HT1080 (cell line): ENCODE measurements at places on chromosomes 5 and 9.

DNA sequence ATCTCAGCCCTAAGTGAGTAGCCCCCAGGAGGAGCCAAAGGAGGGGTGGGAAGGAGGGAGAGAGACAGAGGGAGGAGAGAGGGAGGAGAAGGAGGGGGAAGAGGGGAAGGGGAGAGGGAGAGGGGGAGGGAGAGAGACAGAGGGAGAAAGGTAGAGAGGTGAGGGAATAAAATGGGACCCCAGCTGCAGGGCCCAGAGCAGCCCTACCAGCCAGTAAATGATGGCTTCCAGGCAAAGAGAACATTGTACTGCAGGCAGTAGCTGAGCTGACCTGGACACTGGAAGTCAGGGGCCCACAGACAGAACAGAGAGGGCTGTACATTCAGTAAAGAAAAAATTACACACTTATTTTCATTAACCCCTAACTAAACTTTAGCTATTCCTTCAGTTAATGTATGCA lies 57.8 kb upstream of the GNE start:
- no peak for DNase-seq

GRCh38 chr5:147697380-147697779 lies 85.1 kb downstream of the JAKMIP2 start:
- DNase-seq = no peak

DNA sequence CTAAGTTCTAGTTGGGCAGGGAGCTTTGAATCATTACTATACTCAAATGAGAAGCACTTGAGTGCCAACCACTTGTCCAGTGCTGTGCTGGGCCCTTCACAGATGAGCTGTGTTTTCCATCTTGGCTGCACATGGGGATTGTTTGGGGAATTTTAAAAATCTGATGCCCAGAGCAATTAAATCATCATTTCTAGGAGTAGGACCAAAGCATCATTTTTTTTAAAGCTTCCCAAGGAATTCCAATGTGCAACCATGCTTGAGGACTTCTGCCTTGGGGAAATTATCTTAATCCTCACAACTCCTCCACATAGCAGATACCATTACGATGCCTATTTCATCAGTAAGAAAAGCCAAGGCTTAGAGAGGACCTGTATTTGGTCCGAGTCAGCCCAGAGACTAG lies 131.4 kb downstream of the TMEM174 start:
- DNase-seq = no peak

- peak; percentile 48 for DNase-seq
Observed at GRCh38 chr5:93874080-93874479, 132.7 kb upstream of the POU5F2 start.

DNA sequence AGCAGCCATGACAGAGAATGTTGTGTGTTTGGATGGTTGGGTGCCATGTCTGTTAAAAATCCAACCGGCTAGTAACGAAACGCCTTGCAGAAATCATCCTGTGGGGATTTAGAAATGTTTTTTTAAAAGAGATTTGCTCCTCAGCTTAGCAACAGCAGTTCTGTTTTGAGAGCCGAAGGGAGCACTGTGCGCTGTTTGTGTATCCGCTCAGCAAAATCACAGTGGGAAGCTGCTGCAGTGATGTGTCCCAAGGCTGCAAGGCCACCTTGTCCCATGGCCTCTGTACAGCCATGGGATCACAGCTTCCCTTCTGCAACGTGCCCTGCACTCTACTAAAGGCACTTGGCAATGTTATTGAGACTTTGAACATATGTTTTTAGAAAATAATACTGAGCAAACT lies 40.9 kb downstream of the TRIO start:
- no peak for DNase-seq

GRCh38 chr5:66232275-66232674 lies 88.2 kb downstream of the SREK1 start:
- no peak for DNase-seq

GRCh38 chr9:134061688-134062371 lies 6.0 kb downstream of the BRD3 start:
- no peak for DNase-seq

- DNase-seq = no peak
Observed at GRCh38 chr5:67283988-67284487, 87.4 kb upstream of the CD180 start.

- DNase-seq = no peak
Observed at GRCh38 chr9:7403028-7403389, 396.6 kb downstream of the DMAC1 start.

- no peak for DNase-seq
Observed at GRCh38 chr5:60517094-60517694, 182.8 kb downstream of the DEPDC1B start.

DNA sequence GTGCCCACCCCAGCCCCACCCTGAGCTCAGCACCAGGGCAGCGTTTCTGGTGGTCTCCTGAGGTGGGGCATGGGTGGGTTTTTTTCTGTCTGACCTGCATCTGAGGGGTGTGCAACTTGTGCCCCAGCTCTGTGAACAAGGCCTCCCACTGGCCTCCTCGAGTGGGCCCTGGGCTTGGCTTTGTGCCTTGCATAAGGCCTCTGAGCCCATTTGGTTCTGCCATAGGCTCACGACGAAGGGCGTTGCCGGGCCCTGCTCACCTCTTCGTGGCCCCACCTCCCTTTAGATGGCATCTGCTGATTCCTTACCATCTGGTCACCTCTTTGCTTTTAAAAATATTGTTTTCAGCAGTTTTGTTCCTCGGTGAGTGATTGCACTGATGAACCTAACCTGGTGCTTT lies 127.1 kb upstream of the COL5A1 start:
- no peak for DNase-seq

GRCh38 chr9:21028466-21028865 lies 3.0 kb downstream of the HACD4 start:
- no peak for DNase-seq

- DNase-seq = no peak
Observed at GRCh38 chr5:133252133-133252480, 200.3 kb downstream of the HSPA4 start.

GRCh38 chr9:107294756-107295155 lies 11.7 kb downstream of the RAD23B start:
- no peak for DNase-seq

DNA sequence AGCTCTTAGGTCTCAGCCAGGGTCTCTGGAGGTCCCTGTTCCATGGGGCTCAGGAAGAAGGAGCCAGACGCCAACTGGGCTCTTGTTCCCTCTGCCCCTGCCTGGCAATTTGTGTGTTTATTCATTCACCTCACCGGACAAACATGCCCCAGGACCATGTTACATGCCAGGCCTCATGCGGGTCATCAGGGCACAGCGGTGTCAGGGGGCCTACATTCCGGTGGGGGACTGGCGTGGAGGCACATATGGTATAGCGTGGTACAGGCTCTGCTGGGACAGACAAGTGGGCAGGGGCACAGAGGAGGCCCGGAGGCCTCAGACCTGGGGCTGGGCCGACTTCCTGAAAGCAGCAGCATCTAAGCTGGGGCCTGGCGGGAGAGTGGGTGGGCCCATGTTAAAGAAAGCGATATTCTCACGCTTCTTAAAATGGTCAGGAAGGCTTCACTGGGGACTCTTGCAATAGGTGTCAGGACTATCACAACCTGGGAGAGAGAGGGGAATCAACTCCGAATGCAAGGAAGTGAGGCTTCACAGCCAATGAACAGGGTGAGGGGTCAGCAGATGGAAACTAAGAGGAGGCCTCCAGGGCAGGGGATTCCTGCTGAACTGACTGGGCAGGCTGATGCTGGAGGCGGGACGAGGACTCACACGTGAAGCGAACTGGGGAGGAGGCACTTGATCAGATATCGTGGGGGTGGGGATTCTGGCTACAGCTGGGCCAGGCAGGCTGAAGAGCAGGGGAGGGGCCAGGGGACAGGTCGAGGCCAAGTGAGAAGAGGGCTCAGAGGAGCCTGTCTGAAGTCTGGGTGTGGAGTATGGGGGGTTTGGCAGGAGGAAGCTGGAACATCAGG lies 41.9 kb downstream of the NCS1 start:
- DNase-seq = no peak

DNA sequence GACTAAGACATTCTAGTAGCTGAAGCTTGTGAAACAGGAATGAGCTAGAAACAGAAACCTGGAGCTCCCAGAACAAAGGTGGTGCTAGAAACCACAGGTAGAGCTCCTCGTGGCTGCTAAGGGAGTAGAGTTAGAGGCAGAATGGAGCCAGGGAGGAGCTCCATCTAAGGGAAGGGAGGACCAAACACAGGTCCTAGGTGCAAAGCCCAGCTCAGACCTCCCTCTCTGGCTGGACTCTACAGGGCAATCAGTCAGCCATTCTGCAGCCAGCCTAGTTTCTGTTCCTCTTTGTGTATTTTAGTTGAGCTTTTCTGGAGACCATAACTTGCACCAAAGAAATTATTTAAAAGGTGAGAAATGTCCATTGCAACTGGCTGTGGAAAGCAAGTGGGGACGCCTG lies 70.4 kb downstream of the CRB2 start:
- DNase-seq = no peak

GRCh38 chr9:105342147-105342505 lies 97.7 kb downstream of the SLC44A1 start:
- no peak for DNase-seq

DNA sequence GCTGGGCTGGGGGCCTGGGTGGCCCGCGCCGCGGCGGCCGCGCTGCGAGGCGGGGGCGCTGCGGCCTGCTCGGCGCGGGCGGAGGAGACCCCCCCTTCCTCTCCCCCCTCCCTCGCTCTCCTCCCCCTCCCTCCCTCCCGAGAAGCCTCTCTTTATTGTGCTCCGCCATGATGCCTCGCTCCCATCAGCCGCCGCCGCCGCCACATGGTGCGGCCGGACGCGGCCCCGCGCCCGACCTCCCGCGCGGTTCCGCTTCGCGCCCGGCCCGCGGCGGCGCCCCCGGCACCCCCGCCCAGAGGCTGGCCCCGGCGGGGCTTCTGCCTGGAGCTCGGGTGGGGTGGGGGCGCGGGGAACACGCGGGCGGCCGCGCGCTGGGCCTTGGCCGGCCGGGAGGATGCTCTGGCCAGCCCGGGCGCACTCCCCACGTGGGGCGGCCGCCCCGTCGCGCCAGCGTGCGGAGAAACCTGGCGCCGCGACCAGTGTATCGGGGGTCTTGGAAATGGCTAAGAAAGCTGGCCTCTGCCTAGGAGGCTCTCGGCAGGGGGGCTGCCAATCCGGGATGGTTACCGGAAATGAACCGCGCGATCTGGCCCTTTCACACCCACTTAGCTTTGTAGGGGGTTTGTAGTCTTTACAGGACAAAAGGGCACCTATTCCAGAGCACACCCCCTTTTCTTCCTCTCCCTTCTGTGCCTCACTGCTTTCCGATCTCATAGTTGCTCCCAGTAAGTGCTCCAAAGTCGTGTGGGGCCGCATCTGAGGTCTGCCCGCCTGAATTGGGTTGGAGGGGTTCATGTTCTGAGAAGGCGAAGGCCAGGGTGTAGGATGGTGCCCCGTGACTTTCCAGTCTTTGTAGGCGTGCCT lies 1.0 kb downstream of the SET start:
- DNase-seq = peak; percentile 33

DNA sequence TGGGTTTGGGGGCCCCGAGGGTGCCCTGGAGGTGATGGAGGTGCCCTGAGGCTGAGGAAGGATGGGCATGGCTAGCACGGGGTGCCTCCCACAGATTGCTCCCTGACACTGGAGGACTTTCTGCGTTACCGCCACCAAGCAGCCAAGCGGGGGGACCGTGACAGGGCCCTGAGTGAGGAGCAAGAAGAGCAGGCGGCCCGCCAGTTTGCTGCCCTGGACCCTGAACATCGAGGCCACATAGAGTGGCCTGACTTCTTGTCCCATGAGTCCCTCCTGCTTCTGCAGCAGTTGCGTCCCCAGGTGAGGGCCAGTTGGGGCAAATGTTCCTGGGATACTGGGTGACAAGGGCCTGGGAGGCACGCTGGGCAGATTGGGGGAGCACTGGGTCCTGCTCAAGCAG lies 13.1 kb upstream of the DNAJB5 start:
- DNase-seq = no peak

- DNase-seq = peak; percentile 91
Observed at GRCh38 chr9:137435980-137436760, 5.0 kb downstream of the ENTPD8 start.

DNA sequence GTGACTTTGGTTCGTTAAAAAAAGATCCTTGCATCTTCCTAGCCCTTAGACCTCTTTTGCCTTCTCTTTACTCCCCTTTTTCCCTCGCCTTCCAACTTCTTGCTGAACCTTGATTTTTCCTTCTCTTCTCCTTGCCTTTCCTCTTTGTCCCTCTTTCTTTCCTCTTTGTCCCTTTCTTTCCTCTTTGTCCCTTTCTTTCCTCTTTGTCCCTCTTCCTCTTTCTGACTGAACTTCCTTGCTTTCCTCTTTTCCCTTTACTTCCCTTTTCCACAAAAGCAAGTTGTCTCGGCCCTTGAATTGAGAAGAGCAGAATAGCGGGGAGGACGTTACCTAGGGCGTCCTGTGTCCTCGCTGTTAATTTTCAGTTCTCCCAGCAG lies 1.4 kb upstream of the MLLT3 start:
- DNase-seq = no peak

- no peak for DNase-seq
Observed at GRCh38 chr9:90698871-90699440, 56.3 kb upstream of the DIRAS2 start.

- DNase-seq = peak; percentile 77
Observed at GRCh38 chr9:96417051-96417586, 1.1 kb downstream of the ZNF367 start.

DNA sequence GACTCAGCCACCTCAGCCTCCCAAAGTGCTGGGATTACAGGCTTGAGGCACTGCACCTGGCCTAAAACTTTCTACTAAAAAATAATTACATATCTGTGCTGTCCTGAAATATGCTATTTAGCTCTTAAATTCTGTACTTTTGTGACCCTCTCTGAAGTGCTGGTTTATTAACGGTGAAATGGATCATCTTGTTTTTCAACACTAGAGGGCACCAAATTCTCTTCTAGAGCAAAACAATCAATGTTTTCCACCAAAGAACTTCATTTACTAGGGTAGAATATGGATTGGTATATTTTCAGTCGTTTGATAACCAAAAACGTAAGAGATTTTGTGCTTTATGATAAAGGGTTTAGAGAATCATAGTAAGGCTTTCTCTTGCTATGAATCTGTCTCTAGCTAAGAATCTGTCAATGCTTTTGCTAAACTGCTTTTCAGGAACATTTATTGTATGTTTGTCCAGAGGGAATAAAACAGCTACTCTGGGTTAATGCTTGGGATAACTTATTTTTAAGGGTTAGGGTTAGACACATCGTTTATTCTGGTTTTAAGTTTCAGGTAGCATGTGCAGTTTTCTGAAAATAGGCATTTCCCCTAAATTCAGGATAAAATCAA lies 63.6 kb downstream of the RNF180 start:
- peak; percentile 25 for DNase-seq

- DNase-seq = no peak
Observed at GRCh38 chr5:95241161-95241560, 43.7 kb downstream of the MCTP1 start.

DNA sequence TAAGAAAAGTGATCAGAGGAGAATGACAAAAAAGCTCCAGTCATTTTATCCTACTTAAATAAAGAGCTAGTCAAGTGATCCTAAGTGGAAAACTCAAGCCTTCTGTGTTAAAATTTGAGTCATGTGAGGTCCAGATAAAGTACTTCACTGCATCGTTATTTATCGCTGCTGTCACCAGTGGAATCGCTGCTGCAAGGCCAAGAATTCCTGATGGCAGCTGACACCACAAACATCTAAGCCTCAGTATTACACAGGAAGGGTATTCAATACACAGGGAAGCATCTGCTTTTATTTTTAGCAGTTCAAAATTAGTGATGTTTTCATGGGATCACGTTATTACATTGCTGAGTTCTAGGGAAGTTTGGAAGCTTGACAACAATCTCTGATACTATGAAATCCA lies 190.3 kb downstream of the GOLPH3 start:
- DNase-seq = no peak

- no peak for DNase-seq
Observed at GRCh38 chr5:137466889-137467288, 32.2 kb downstream of the SPOCK1 start.
